Smooth muscle cell of bladder (primary cell): ENCODE measurements at places on chromosomes 12 and 14. TPM values are rescaled to one million over a fixed set of nuclear protein-coding genes. Genes with fewer than 3 reads are reported as not detected.

The DHRS2 gene
- total RNA-seq, result 0.14 and 0.28 TPM in 2 replicates

The HOXC4 gene
- 0.09 and 0.14 TPM in 2 replicates for total RNA-seq

The FBXO34 gene
- total RNA-seq, result 20.6 and 28.0 TPM in 2 replicates

The USP44 gene
- 6.0 and 13.8 TPM in 2 replicates for total RNA-seq

The SCN8A gene
- total RNA-seq, result 3.0 and 12.7 TPM in 2 replicates

The TRPV4 gene
- total RNA-seq, result 1.6 and 2.6 TPM in 2 replicates

The ASCL4 gene
- not detected in 2 replicates for total RNA-seq

The RILPL1 gene
- total RNA-seq, result 5.0 and 9.5 TPM in 2 replicates

The OR4E2 gene
- total RNA-seq, result not detected in 2 replicates

The GPR132 gene
- total RNA-seq, result under 0.01 and 0.55 TPM in 2 replicates
